NCI-H748 treated with DMSO at 0.1 percent for 48 hours (cell line): ENCODE measurements at places on chromosomes 6 and 20.

- DNase-seq, result no peak
These were observed 14.7 kb upstream of the DST start for GRCh38 chr6:56657354-56657753.

- DNase-seq, result no peak
These were observed 38.2 kb upstream of the JAG1 start for GRCh38 chr20:10711903-10712451.

DNA sequence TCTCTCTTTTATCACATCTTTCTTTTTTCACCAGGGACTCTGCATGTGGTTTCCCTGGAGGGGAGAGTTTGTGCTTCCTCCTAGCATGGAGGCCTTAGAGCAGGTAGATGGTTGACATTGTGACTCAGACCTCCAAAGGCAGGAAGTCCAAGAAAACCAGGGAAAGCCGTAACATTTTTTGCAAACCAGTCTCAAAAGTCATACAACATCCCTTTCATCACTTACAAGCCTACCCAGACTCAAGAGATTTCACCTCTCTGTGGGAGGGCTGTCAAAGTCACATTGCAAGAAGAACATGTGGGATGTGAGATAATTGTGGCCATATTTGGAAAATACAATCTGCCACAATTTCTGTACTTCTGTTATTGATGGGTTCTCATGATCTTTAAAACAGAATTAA lies 46.2 kb downstream of the SNRNP48 start:
- DNase-seq, result no peak

GRCh38 chr20:13256606-13257005 lies 35.5 kb downstream of the ISM1 start:
- no peak for DNase-seq

DNA sequence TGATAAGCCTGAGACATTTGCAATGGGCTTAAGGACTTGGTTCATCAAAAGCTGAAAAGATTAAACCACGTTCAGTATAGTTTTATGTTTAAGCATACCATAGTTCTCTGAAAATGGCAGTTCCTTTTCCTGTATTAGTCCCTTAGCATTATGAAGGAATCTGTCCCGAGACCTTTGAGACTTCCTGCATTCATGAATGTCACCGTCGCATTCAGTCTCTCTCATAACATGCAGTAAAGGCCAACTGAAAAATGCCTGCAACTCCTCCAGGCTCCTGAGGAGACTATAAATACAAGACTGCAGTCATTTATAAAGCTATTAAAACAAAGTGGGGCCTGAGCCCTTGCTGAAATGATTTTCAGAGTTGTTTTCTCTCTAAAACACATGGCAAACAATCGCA lies 129.1 kb downstream of the SYCP2 start:
- no peak for DNase-seq

DNA sequence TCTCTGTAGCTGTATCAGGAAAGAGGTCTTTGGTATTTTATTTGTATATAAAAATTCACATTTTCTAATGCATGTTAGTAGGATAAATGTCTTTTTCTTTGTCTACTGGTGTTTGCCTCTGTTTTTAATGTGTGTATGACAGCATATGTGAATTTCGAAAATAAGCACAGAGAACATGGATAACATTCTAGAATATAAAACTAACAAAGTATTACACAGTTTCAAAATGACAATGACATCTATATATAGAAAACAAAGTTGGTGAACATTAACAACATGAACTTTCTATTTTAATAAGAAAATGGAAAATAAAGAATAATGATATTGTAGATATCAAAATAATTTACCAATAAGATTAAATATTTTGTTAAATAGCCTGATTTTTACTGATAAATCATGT lies 608.0 kb downstream of the COL12A1 start:
- no peak for DNase-seq

DNA sequence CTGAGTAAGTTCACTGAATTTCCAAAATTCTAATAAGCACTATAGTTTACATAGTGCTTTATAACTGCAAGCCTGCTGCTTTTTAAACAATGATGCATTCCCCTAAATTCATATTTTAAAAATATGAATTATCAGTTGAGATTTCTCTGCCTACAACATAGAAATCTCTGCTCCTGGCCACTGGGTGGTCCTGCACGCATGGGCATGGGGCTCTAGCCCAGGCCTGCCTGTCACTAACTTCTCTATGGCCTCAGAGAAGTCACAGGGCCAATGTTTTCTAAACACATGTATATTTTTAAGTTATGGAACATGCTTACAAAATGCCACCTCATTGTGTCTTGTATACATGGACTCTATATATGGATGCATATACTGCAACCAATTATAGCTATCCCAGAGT lies 211.0 kb downstream of the FOXC1 start:
- DNase-seq, result no peak

GRCh38 chr6:153966001-153966400 lies 73.0 kb upstream of the OPRM1 start:
- DNase-seq, result no peak

GRCh38 chr6:37105148-37106050 lies 64.6 kb upstream of the PIM1 start:
- no peak for DNase-seq

- no peak for DNase-seq
These were observed 80.8 kb upstream of the EYS start for GRCh38 chr6:65787787-65788186.
